ENCODE measurements at places on chromosomes 1 and 21.

DNA sequence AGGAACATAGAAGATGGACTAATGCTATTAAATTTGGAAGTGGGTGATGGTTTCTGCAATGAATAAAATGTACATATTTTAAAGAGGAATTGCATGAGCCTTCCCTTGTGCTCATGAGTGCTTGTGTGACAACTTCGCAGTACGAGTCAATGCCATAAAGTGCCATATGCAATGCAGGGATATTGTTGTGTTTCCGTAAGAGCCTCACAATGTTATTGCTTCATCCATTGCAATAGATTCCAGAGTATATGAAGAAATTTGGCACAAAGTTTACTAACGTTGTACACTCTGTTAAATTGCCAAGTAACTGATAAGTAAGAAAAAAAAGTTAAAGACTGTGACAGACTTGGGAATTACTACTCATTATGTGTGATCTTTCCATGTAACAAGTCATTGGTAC is 22.3 kb downstream of the BTG3 start:
- no peak for DNase-seq

- DNase-seq, result no peak
These were observed 393.2 kb downstream of the RWDD3 start for GRCh38 chr1:95627244-95627643.

DNA sequence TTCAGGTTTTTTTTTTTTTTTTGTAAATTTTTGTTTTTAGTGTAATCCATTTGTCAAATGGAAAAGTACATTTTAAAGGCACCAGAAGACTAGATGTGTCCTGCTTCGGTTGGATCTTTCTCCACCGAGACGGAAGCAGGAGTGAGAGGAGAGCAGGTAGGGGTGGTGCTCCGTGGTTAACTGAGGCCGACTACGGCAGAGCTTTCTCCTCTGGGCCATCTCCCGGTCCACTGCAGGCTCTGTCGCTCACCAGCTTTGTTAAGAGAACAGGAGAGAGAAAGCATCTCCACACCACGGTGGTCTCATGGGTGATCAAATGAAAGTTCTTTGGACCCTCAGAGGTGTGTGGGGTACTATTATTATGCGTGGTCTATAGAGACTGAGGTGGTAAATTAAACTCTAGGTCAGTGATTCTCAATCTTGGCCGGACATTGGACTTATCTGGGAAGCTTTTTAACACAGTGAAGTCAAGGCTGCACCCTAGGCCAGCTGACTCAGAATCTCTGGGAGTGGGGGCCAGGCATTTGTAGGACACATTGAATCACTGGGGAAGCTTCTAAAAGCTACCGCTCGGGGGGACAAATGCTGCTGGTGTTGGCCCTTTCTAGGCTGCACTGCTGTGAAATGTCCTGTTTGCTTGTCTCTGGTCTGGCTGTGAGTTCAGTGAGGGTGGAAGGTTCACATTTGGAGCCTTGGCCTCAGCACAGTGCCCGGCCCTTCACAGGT is 25.0 kb downstream of the ABCA4 start:
- DNase-seq, result no peak

DNA sequence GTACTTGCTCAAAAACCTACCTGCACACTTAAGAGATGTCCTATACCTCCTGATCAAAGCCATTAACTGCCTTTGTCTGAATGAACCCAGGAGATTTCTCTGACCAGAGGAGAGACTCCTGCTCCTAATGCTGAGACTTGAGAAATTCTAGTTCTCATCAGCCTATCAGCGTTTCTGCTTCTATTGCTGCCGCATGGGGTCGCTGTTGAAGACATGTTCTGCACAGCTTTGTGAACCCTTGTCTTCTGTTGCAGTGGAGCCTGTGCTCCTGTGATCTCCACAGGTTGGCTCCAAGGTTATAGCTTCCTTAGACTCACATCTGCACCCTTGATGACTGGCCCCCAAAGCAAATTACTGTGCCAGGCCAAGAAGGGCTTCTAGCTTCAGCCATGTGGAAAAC is 40.2 kb downstream of the EDN2 start:
- no peak for DNase-seq

- no peak for DNase-seq
These were observed 50.5 kb upstream of the MTF2 start for GRCh38 chr1:93028542-93028941.

DNA sequence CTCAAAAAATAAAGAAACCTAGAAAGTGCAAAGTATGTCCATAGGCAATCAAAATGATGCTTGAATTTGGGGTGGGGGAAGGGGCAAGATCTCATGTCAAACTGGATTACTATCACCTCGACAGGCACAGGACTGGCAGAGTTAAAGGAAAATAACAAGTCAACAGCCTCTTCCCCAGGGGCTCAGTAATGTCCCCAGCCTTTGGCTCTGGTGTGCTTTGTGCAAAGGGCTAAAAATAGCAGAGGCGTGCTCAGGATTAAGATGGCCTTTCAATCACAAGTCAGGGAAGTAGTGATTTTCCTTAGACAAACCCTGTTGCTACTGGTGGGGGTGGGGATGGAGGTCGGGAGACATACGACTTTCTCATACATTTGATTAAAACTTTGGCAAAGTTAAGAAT is 63.5 kb upstream of the OLIG2 start:
- DNase-seq, result no peak

- DNase-seq, result no peak
These were observed 30.7 kb downstream of the ADAM30 start for GRCh38 chr1:119865627-119866026.
